Psoas muscle (tissue), 8 donors: ENCODE measurements at places on chromosomes 4 and X. TPM values are rescaled to one million over a fixed set of nuclear protein-coding genes. Genes with fewer than 3 reads are reported as not detected.

- DNase-seq: no peak
These were observed 7.3 kb upstream of the DTHD1 start for GRCh38 chr4:36274158-36274557.

DNA sequence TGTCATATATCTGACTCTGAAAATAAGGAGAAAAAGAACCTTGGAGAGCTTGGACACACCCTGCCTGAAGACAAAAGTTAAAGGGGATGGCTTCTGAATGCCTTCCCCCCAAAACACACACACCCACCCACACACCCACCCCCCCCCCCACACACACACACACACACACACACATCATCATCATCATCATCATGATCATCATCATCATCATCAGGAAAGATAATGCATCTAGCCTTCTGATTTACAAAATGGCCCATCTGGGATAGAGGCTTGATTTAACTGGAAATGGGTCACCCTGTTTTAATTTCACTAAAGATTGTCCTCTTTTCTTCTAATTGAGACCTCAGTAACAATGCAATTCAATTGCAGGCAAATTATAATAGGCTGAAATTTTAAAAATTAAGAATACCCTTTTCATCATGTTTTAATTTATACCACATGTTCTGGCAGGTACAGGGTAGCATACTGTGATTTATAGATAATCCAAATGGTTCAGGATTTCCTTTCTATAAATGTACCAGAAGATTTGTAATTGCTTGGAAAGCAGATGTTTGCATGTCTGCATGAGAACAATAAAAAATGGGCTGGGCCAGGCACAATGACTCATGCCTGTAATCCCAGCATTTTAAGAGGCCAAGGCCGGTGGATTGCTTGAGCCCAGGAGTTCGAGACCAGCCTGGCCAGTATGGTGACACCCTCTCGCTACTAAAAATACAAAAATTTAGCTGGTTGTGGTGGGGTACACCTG, 56.5 kb downstream of the TRIM2 start:
- DNase-seq: no peak

- DNase-seq: no peak
These were observed 409 bp downstream of the UGDH start for GRCh38 chr4:39526765-39527295.

GRCh38 chr4:53937918-53938317, 126.5 kb downstream of the CHIC2 start:
- no peak for DNase-seq

- DNase-seq: no peak
These were observed 395.0 kb downstream of the DTHD1 start for GRCh38 chr4:36676139-36677050.

DNA sequence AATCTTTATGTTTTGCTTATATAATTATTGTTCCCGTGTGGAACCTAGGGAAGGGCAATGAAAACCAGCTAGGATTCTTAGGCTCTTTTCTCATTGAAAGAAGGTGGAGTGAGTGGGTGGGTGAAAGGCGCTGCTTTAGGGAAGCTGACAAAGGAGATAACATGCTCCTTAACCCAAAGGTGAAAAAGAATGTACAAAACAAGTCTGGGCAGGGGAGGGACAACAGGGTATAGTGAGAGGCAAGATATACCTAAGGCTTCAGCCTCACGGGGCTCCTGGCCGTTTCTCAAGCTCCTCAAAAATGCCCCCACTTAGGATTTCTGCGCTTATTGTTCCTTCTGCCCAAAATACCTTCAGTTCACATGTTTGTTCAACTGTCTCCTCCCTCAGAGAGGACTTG, 1.8 kb downstream of the SH2D1A start:
- DNase-seq: no peak

GRCh38 chr4:40307627-40308497, 27.3 kb upstream of the CHRNA9 start:
- DNase-seq: no peak

- no peak for DNase-seq
These were observed 89.2 kb downstream of the GATB start for GRCh38 chr4:151671541-151672059.

DNA sequence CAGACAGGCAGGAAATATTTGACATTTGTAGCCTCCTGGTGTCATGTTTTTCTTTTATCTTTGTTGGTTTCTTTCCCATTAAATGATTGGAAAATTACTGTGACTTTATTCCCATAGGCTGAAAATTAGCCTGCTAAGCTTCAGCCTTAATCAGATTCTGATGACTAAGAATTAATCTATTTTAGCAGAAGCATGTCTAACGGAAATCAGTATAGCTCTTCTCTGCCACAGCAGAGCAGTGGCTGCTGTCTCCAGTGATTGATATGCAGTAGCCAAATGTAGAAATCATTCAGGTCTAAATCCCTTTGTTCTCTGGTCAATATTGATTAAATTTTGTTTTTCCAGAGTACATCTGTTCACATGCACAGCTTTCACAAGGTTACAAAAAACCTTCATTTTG, 199.3 kb downstream of the GC start:
- no peak for DNase-seq

DNA sequence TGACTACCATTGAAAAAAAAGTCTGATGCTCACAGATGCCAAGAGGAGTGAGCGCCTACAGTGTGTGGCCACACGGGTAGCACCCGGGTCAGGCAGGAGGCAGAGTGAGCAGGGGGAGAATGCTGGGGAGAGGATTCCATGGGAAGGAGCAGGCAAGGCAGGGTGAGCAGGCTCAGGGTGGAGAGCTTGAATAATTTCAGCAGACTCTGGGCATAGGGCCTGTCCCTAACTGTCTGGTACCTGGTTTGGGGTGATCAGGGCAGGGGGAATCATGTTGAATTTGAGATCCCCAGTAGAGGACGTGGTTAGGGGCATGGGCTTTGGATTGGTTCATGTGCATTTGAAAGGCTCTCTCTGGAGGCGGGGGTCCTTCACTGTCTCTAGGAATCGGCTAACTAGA, 51.2 kb upstream of the TLR3 start:
- DNase-seq: no peak

- DNase-seq: no peak
These were observed 75.3 kb upstream of the USP38 start for GRCh38 chr4:143109376-143109775.

DNA sequence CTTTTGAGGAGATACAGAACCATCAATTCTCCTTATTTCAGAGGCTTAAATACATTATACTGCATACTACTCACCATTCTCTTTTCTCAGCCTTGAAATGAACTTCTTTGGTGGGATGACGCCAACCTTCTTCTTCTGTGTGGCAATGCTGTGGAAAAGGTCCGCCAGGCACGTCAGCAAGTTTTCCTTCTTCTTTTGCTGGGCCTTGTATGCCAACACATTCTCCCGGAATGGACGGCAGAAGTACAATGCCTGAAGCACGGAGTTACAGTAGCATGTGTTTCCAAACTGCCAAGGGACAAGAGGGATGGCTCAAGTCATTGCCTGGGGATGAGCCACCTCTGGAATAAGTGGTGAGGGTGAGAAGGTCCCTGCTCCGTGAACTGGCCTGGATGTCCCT, 31.2 kb downstream of the USP46 start:
- DNase-seq: peak; percentile 15

DNA sequence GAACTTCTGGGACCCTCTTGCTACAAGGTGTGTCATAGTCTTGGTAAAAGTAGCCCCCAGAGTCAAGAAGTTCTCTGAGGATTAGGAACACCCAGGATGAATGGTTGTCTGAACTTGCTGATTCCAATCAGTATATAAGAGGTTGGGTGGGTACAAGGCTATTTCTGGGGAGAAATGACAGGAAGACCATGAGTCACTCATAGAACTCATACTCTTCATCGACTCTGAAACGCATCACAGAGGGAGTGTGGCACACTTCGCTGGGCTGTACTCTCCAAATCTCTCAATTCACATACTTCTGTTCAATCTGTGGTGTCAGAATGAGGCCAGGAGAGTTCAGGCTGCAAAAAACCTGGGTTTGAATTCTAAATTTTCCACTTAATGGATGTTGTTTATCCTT, 193.2 kb upstream of the LEF1 start:
- DNase-seq: no peak

DNA sequence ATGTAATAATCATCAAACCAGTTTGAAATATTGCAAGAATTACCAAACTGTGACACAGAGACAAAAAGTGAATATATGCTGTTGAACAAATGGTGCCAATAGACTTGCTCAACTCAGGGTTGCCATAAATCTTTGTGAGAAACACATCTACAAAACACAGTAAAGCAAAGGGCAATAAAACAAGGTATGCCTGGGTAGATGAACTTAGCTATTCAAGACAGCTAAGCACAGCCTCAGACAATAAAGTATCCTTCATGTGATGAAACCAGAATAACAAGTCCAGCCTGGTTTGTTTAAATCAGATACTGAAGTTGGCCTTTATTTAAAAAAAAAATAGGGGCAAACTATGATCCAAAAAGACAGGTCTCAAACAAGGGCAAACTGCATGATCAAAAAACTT, 19.2 kb downstream of the LAMTOR3 start:
- DNase-seq: no peak

DNA sequence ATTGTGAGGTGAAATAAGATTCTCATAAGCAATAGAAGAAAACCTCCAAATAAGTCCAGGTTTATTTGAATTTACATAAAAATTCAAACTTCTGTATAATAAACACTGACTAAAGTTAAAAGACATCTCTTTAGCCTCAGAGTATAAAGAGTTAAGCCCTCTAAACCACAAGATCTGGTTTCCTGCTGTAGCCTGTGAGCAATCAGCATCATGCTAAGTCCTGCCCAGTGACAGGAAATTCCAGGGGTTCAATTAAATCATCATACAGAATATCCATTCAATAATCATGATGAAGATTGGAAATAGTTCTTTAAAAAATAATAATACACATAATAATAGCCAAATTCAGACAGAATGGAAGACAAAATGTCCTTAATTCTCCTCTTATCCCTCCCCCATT, 139.2 kb upstream of the DGKK start:
- DNase-seq: no peak

- DNase-seq: no peak
These were observed 63.0 kb downstream of the PRSS12 start for GRCh38 chr4:118289794-118290193.

- DNase-seq: no peak
These were observed 6.4 kb downstream of the NKX6-1 start for GRCh38 chr4:84492737-84493091.

Gene MAGEA3
- not detected for polyA plus RNA-seq

Gene TRIM60
- not detected for polyA plus RNA-seq

Gene C4orf46
- polyA plus RNA-seq: 2.1 TPM

Gene HS3ST1
- 0.10 TPM for polyA plus RNA-seq

Gene ADAMTS3
- 0.10 TPM for polyA plus RNA-seq

Gene TIGD4
- polyA plus RNA-seq: 0.03 TPM

Gene CXorf49
- not detected for polyA plus RNA-seq

Gene TSPAN5
- polyA plus RNA-seq: 1.6 TPM

Gene MAGED4
- polyA plus RNA-seq: 0.05 TPM

Gene ZIC3
- polyA plus RNA-seq: not detected

Gene DNASE1L1
- 42.2 TPM for polyA plus RNA-seq

Gene DGKK
- polyA plus RNA-seq: not detected

Gene DUSP21
- not detected for polyA plus RNA-seq

Gene TBC1D19
- polyA plus RNA-seq: 2.7 TPM
